ENCODE measurements at places on chromosomes 6 and 20.
A peak's percentile ranks its signal among the peaks of the same experiment; 100 is the strongest.

GRCh38 chr20:32559753-32560380 is 25.3 kb downstream of the NOL4L start:
- no peak for DNase-seq

DNA sequence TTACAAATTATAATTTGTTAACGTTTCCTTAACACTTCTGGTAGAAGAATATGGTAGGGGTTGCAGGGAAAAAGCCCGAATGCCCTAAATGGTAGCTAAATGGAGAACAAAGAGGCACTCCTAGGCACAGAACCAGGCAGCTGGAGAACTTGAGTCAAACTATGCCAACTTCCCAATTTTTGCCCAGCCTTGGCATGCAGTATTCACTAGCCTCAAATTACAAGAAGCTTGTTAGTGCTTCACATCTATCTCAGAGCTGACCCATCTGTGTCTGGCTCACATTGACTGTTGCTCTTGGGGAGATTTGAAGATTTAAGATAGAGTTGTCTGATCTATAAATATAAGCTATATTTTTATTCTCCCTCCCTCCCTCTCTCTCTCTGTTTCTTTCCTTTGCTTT is 19.4 kb upstream of the LRFN2 start:
- DNase-seq = no peak

- DNase-seq = no peak
Observed at GRCh38 chr20:8372824-8373380, 240.8 kb downstream of the PLCB1 start.

DNA sequence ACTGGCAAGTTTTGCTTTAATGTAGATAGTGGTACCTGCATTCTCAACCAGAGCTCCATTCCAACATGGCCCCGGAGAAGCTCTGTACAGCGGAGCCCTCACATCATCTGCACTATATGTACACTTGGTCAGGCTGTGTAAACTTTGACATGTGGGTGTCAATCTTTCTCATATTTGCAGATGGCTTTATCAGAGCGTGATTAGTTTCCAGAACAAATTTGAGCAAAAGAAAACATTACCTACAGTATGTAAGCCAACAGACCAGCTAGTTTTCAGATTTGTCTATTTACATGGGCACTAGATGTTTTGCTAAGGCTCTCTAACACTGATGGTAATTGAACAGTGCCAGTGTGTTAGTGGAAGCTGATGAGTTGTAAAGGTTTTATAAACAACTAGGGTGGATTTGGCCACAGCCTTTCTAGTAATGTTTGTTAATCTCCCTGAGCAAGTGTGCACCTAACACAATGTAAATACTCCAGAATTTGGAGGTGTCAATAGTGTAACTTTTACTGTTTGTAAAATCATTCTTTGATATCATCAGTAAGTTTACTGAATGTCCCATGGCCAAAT is 131.8 kb downstream of the FOXA2 start:
- DNase-seq = no peak

DNA sequence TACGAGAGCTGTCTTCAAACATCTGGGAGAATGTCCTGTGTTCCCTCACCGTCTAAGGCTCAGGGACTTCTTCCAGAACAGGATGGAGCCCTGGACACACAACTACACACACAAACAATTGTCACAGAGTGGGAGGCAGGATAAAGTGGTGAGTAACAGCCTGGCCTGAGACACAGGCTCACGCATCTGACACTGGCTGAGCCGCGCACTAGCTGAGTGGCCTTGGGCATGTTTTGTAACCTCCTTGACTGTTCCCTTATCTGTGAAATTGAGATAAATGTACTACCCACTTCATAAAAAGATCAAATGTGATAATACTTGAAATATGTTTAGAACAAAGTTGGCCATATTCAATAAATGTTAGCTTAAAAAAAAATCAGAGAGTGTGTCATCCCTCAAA is 132.4 kb upstream of the ARMC2 start:
- DNase-seq = no peak

DNA sequence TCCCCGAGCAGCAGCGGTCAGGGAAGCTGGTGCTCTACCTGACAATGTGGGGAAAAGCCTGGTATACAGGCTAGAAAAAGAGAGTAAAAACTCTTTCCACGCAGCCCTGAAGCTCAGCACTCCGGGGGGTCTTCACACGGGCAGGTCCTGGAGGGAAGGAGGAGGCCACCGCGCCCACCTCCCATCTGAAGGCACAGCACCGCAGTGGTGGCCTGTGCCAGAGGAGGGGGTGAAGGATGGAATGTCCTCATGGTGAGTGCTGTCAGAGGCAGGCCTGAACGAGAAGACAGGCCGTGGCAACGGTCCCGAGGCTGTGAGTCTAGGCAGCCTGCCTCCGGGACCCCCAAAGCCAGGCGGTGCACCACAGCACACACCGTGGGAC is 5.8 kb downstream of the SLC2A4RG start:
- no peak for DNase-seq

GRCh38 chr6:127219869-127220268 is 46.8 kb upstream of the RNF146 start:
- DNase-seq = no peak

DNA sequence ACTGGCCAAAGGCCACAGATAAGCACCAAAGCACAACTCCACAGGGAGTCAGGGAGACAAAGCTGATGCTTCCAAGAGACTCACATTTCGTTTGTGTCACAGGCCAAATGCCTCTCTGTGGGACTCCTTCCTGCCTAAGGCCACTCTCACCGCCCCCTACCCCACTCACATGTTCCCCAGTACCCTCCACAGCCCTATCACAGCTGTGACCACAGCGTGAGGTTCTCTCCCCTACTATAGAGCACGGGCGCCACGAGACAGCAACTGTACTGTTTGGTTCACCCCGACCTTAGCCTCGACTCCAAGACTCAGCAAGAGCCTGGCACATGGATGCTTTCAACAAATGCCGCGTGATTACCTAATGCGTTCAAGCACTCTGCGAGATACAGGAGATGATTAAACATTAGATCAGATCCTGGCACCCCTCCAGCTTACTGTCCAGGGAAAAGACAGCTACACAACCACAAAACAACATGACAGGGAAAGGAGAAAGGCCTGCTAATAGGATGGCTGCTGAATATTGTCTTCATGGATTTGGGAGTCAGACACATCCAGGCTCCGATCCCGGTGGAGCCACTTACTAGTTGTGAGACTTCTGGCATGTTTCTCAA is 105.5 kb downstream of the AGPAT4 start:
- DNase-seq = no peak

- DNase-seq = peak; percentile 88
Observed at GRCh38 chr20:35303735-35304491, 11.7 kb upstream of the FAM83C start.

DNA sequence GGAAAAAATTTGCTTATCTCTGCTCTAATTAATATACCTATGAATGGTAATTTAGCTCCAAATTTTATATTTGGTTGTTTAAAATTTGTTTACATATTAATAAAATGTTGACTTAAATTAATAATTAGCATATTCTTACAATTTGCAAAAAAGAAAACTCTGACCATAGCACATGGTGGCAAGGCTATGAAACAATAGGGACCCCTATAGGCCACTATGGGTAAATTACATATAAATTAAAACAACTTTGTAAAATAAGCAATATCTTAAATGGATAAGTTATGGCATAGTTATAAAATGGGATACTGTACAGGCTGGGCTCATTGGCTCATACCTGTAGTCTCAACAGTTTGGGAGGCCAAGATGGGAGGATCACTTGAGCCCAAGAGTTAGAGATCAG is 76.0 kb downstream of the MKKS start:
- DNase-seq = no peak

GRCh38 chr6:22019857-22020256 is 277.0 kb downstream of the PRL start:
- DNase-seq = no peak

- DNase-seq = no peak
Observed at GRCh38 chr6:16450821-16451220, 212.4 kb downstream of the GMPR start.

- no peak for DNase-seq
Observed at GRCh38 chr6:34657037-34657306, 39.6 kb downstream of the ILRUN start.

DNA sequence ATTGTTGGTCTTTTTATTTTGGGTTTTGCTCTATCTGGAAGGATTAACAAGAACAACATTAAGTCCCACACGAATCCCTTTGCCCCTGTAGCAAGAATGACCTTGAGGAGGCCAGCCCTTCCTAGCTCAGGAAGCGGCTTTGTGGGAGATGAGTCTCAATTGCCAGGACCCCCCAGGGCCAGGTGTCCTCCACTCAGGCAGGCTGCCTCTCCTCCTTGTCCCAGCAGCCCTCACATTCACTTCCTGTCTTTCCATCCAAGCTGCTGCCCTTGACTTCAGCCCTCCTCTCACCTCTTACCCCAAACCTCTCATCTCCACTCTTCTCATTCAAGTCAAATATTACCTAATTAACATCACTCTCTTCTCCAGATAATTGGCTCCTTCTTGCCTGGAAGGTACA is 22.6 kb upstream of the SYNDIG1 start:
- no peak for DNase-seq

GRCh38 chr20:10561302-10561701 is 112.5 kb downstream of the JAG1 start:
- no peak for DNase-seq

GRCh38 chr6:21598674-21599023 is 5.1 kb downstream of the SOX4 start:
- DNase-seq = no peak

DNA sequence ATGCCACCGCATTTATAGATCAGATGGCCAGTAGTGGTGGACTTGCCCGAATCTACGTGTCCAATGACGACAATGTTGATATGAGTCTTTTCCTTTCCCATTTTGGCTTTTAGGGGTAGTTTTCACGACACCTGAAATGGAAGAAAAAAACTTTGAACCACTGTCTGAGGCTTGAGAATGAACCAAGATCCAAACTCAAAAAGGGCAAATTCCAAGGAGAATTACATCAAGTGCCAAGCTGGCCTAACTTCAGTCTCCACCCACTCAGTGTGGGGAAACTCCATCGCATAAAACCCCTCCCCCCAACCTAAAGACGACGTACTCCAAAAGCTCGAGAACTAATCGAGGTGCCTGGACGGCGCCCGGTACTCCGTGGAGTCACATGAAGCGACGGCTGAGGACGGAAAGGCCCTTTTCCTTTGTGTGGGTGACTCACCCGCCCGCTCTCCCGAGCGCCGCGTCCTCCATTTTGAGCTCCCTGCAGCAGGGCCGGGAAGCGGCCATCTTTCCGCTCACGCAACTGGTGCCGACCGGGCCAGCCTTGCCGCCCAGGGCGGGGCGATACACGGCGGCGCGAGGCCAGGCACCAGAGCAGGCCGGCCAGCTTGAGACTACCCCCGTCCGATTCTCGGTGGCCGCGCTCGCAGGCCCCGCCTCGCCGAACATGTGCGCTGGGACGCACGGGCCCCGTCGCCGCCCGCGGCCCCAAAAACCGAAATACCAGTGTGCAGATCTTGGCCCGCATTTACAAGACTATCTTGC is 725 bp downstream of the EEF1A1 start:
- peak; percentile 87 for DNase-seq

DNA sequence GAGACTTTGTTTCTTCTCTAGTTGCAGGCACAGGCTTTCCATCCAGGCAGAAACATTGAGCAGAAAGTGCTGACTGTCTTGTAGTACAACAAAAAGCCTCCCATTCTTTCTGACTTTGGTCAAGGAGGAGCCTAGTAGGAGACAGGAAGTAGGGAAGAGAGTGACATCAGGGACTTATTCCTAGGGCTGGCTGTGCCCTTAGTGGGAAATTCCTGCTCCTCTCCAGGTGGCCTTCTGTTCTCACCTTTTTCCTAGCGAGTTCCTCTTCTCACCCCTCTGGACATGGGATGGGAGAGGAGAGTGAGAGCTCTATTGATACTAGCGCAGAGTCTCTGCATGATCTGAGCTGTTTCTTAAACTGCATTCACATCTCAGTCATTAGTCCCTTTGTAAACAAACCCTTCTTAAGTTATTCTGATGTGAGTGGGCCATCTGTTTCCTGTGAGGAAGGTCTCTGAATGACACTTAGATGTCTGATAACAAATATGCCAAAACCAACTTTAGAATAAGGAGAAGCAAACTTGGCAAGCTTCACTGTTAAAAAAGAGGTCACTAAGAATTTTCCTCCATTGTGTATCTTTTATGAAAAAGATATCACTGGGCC is 455.0 kb downstream of the GJA1 start:
- no peak for DNase-seq

DNA sequence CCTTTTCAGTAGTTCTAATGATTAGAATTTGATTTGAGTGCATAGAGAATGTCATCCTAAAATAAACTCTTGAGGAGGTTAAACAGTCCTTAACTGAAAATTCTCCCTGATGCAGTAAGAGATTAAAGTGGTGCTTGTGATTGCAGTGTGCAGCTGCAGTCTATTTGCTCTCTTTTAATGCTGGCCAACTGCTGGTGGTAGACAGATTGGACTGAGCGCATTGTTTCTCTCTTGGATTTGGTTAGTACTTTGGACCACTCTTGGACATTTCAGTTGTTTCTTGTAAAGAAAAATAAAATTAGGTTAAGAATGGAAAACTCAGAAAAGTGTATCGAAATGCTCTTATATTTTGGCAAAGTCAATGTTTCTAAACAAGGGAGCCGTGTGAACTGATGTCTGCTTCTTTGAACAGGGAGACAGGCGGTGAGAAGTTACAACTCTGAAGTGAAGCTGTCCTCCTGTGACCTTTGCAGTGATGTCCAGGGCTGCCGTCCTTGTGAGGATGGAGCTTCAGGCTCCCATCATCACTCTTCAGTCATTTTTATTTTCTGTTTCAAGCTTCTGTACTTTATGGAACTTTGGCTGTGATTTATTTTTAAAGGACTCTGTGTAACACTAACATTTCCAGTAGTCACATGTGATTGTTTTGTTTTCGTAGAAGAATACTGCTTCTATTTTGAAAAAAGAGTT is 127.2 kb downstream of the CD109 start:
- DNase-seq = no peak

DNA sequence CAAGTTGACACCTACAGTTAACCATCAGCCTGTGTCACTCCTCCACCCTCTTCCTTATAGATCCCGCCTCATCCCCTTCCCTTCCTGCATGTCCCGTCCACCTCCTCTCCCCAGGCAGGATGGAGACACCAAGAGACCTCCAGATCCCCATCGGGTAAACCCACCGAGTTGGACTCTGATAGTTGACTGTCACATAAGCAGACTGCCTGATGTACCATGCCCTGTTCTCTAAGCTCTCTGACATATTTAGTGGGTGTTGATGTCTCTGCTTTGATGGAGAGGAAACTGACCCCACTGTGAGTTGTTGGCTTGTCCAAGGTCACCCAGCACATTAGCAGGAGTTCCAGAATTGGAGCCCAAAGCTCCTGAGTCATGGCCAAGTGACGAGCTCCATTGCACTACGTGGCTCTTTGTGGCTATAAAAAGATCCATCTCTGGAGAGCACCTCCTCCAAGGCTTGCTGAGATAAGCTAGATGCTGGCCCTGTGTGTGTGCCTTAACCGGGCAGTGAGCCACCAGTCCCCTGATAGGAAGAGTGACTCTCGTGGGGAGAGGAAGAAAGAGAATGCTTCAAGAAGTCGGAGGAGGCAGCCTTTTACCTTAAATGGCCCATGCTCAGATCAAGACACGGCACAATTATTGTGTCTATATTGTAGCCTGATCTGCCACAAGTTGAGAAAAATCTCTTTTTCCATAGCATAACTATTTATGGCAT is 236.0 kb upstream of the ECI2 start:
- no peak for DNase-seq

- DNase-seq = no peak
Observed at GRCh38 chr20:7967199-7967844, 27.1 kb upstream of the HAO1 start.
